Muscle of arm (tissue), 14 donors: ENCODE measurements at places on chromosomes 11 and 22.

GRCh38 chr22:22712666-22713365 is 68.4 kb downstream of the GGTLC2 start:
- no peak for DNase-seq

- no peak for DNase-seq
Observed at GRCh38 chr11:57476047-57476756, 15.9 kb downstream of the RTN4RL2 start.

GRCh38 chr11:42175203-42175602 is 715.8 kb upstream of the LRRC4C start:
- no peak for DNase-seq

GRCh38 chr11:67120456-67120855 is 1.4 kb downstream of the KDM2A start:
- no peak for DNase-seq

DNA sequence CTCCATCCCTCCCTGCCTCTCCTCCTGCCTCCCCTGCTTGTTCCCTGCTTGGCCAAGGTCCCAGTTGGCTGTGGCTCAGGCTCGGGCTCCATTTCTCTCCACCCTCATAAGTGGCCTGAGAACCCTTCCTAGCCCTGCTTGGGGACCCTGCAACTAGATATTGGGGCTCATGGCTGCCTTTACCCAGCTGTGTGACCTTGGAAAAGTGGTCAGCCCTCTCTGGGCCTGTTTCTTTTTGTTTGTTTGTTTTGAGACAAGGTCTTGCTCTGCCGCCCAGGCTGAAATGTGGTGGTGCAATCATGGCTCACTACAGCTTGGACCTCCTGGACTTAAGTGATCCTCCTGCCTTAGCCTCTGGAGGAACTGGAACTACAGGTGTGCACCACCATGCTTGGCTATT is 20.3 kb upstream of the CABP2 start:
- no peak for DNase-seq

DNA sequence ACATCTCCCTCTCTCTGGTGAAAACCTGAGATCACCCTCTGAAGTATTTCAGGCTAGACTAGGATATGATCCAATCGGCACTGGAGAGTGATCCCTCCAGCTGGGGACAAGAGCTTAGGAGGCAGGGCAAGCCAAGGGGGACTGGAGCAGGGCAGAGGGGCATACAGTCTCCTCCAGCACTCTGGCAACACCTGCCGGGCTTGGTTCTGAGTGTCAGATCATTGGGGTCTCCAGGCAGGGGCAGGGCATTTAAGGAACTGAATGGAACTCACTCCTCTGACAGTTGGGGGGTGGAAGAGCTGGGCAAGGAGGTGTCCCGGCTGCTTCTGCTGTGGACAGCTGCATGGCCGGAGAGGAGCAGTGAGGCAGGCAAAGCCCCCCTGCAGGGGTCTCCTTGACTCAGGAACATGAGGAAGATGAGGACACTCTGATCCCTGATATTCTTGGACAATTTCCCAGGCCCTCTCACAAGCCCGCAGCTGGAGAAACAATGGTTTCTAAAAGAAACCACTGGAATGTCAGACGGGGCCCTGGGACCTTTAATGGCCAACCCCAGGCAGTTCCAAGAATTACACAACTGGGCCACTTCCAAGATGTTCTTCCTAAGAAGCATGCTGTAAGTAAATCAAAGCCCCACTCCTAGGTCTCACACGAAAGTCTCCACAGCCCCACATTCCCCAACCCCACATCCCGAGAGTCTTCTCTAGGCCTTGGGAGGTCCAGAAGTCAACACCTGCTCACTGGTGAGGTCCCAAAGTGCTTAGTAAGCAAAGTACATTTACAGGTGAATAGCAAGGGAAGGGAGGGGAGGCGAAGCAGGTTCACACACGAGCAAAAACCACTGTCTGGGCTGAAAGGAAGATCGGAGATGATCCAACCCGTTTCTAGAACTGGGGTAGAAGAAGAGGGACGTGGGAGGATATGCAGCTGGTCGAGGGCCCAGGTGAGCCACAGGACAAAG is 1.2 kb upstream of the CCDC86 start:
- peak; percentile 88 for DNase-seq

DNA sequence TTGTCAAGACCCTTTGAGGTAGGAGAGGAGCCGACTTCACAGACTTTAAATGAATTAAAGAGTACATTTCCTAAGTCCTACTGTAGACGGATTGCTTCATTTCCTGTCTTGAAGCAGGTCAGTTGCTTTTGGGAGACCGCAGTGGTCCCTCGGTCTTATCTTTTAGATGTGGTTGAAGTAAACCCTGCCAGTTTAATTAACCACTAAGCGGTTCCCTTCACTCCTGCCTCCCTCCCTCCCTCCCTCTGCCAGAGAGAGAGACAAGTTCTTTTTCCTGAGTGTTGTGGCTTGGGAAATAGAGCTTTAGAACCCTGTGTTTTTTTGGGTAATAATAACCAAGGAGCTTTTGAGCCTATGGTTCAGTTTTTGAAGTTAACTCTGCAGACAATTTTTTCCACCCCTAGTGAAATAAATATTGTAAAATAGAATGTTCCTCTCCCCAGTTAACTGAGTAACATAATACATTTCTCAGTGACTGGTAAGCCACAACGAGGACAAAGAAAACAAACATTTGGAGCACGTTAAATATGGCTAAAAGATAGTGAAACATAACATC is 147.5 kb downstream of the LDLRAD3 start:
- no peak for DNase-seq

DNA sequence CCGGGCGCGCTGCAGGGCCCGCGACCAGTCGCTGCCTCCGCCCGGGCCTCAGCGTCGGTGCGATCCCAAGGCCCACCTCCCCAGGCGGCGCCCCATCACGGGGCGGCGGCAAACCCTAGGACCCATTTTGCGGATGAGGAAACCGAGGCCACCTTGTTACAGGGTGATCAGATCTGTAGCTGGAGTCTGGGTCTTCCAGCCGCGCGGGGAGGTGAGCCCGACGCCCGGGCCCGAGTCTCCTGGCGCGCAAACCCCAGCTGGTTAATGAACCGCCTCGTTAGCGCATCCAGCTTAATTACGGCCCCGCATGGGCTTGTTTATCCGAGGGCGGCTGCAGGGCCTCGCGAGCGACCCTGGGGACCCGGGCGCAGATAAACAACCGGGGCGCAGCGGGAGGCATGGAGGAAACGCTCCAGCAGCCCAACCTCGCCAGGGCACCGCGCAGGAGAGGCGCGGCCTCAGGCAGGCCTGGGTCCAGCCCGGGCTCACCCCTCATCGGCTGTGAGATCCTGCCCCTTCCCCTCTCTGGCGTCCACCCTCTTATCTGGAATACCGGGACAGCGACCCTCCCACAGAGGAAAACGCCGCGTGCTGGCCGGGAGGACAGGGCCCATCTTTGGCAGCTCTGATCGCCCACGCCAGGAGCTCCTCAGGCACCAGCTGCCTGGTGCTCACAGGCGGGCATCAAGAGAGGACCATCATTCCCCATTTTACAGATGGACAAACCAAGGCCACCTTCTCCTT is 14.7 kb downstream of the OTUB1 start:
- no peak for DNase-seq

DNA sequence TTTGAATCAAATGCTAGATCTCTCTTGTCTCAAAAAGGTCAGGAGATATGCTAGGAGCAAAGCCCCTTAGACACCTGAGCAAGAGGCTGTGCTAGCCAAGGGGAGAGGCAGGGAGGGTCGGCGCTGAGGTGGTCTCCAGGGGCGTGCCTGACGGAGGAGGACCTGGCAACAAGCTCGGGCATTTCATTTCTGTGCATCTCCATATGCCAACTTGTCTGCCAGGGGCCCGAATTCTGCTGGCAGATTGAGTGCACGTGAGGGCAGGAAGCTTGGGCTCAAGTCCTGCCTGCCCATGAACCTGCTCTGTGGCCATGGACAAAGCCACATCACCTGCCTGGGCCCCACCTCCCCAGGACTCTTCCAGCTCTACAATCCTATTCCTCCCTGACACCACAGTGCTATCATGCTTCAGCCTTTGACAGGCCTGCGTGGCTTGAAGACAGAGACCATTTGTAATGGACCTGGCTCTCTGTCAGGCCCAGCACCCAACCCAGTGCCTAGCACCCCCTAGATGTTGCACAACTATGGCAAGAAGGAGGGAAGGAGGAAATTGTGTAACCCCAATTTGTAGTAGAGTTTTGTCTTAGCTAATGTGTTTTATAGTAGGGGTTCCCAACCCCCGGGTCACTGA is 16.3 kb upstream of the VSIG10L2 start:
- no peak for DNase-seq

DNA sequence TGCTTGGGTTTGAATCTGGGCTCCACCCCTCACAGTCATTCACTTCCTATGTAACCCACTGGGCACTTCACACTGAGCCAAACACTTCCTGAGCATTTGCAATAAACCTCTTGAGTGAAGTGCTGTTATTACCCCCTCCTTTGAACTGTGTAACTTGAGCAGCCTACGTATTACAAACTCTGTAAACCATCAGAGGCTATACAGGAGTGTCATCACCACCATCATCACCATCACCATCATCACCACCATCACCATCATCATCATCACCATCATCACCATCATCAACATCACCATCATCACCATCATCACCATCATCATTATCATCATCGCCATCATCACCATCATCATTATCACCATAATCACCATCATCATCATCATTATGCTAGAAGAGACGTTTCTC is 18.4 kb downstream of the RTL6 start:
- DNase-seq, result no peak

- DNase-seq, result no peak
Observed at GRCh38 chr11:10537600-10537999, 3.4 kb downstream of the RNF141 start.

GRCh38 chr11:116874251-116874650 is 36.8 kb upstream of the APOA1 start:
- no peak for DNase-seq

DNA sequence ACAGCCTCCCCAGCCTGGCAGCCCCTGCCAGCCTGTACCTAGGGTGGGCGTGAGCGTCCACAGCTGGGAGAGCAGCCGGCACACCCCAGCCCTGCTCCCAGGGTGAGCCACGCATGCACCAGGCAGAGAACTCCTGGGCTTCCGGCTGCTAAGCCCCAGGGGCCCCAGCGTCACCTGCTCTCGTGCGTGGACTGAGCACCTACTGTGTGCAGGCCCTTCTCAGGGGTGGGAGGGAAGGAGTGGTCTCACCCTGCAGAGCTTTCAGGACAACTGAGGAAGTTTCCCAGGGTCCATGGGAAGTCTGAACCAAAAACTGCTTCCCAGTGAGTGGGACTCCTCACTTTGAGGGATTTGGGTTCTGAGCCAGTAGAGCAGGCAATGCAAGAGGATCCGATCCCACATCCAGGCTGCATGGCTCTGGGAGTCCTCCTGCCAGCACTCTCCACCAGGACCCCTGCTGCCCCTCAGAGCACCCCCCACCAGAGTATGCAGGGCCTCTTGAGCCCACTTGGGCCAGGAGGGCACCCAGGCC is 47.1 kb upstream of the PRODH start:
- DNase-seq, result no peak

- DNase-seq, result no peak
Observed at GRCh38 chr11:73995247-73995646, 12.6 kb upstream of the UCP2 start.

DNA sequence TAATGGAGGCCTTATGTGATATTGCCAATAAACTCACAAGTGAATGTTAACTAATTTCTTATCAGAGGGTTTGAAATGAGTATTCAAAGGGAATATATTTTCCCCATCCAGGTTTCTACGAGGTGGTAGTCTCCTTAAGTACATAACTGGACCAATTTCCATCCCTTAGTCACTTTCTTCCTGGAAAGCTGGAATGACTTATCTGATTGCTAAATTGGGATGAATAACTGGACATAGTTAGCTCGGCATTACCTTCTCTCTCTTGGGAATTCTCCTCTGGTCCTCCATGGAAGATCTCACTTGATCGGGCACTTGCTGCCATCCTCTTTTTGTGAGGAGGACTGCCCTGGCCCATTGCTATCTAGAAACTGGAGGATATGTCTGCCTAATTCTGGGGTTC is 109.1 kb downstream of the TRPC6 start:
- DNase-seq, result no peak
